SK-N-MC (cell line): ENCODE measurements at places on chromosomes 5 and 9.

DNA sequence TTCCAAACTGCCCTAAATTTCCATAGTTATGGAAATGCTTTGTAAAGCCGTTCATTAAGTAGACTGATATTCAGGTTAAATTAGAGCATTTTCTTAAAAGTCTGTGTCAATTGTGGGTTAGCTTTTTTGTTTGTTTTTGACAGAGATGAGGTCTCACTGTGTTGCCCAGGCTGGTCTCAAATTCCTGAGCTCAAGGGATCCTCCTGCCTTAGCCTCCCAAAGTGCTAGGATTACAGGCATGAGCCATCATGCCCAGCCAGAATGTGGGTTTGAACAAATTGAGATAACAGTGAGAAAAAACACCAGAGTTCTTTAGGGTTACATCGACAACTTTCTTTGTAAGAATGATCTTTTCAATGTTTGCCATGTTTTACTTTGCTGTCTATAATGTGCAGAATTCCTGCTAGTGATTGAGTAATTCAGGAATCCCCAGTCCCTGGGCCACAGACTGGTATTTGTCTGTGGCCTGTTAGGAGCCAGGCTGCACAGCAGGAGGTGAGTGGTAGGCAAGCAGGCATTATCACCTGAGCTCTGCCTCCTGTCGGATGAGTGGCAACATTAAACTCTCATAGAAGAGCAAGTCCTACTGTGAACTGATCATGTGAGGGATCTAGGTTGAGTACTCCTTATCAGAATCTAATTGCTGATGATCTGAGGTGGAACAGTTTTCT, 80.5 kb downstream of the RAI14 start:
- no peak for DNase-seq

DNA sequence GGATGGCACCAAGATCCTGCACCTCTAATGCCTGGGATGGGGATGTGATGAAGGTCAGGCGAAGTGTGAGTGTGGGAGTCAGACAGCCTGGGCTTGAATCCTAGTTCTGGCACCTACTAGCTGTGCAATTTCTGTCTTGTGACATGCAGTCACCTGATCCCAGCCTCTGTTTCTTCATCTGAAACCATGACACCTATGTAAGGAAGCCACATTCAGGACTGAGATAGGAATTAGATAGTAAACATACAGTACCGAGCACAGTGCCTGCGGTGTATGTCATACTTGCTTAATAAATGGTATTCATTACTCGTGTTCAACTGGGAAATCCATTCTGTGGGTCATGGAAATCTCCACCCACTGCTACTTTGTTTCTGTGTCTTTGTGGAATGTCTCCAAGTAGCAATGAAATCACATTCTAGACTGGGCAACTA, 140.6 kb upstream of the STC2 start:
- no peak for DNase-seq

GRCh38 chr9:70080481-70081119, 37.0 kb downstream of the MAMDC2 start:
- DNase-seq: no peak

- DNase-seq: no peak
Measured at GRCh38 chr5:173274771-173275170, 39.8 kb upstream of the NKX2-5 start.

DNA sequence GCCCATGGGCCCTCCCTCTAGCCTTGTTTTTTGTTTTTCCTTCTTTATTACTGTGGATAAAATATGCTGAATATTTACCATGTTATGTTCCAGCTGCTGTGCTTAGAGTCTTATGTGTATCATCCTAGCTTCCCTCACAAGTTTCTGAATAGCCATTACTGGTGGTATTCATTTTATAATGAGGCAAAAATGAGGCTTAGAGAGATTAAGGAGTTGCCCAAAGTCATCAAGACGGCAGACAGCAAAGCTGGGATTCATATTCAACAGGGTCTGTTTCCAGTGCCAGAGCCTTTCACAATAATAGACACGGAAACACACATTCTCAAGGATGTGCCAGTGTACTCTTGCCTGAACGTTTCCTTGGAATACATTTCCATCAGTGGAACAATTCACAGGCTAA, 258.1 kb downstream of the CTNND2 start:
- no peak for DNase-seq

DNA sequence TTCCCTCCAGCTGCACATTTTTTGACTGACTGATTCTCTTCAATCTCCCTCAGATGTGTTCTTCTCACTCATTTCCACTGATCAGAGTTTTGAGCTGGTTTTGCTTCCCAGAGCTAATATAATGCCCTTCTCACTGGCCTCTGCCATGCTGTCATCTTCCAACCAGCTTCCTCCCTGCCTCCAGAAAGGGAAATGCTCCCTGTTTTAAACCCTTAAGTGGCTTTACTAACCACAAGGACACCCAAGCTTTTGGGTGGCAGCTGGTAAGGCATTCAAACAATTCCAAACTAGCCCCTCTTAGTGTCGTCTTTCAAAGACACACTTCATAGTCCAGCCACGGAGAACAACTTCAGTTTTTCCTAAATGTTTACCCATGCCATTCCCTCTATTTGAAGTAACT, 172.5 kb downstream of the CRB2 start:
- DNase-seq: no peak

GRCh38 chr9:36470643-36471290, 70.7 kb upstream of the RNF38 start:
- no peak for DNase-seq
